Endodermal cell (in vitro differentiated cells): ENCODE measurements at places on chromosomes 16 and 17. TPM values are rescaled to one million over a fixed set of nuclear protein-coding genes. Genes with fewer than 3 reads are reported as not detected.

CES4A gene
- total RNA-seq = 3.0 and 3.8 TPM in 2 replicates

DNA sequence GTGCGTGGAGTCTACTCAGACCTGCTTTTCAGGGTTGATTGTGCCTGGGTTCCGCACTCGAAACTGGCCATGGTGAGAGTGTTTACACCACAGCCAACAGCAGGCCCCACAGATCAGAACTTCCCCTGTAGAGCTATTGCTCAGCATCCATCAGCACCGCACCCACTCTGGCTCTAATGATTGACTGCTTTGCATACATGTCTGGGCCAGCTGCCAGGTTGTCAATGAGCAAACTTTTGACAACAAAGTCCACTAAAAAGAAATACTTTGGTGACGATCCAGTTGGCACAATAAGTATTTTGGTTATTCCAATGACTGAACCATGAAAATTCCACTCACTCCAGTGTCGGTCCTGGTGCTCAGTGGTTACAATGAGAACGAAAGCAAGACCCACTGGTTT, 190.7 kb downstream of the FOXL1 start:
- DNase-seq = no peak

HIC1 gene
- 0.13 to 0.31 TPM in 2 of 3 replicates, not detected in the other for total RNA-seq

GPR179 gene
- 0.16 TPM in 1 of 2 replicates, not detected in the other for total RNA-seq

DNA sequence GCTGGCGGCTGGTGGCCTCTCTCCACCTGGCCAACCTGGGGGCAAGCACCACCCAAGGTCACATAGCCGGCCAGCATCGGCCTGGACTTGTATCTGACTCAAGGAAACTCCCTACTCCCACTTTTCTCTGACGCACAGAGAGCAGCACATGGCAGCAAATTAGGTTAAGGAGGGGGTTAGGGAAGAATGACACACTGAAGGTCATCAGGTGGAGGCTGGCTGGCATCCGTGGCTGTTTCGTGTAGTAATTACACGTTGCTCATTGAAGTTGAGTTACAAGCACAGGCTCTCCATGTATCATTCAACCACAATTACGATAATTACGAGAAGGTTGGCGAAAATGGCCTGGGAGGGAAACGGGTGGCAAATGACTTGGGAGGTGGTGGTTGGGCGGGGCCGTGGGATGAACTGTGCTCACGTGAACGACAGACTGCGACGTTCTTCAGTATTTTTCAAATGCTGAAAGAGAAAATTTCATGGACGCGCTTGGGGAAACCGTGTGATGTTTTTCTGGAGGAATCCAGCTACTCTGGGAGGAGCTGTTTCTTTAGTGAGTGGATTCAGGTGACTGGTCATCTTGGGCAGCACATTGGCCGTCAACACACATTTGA, 4.0 kb upstream of the METRNL start:
- DNase-seq = no peak

- DNase-seq = no peak
Observed at GRCh38 chr16:49972280-49972679, 52.7 kb upstream of the CNEP1R1 start.

- DNase-seq = no peak
Observed at GRCh38 chr16:82013139-82013538, 1.9 kb upstream of the SDR42E1 start.
